ENCODE measurements at places on chromosomes 2 and 18.

- no peak for DNase-seq
These were observed 34.6 kb downstream of the PPP3R1 start for GRCh38 chr2:68217729-68218128.

- no peak for DNase-seq
These were observed 39.9 kb downstream of the DSEL start for GRCh38 chr18:67476585-67476984.

DNA sequence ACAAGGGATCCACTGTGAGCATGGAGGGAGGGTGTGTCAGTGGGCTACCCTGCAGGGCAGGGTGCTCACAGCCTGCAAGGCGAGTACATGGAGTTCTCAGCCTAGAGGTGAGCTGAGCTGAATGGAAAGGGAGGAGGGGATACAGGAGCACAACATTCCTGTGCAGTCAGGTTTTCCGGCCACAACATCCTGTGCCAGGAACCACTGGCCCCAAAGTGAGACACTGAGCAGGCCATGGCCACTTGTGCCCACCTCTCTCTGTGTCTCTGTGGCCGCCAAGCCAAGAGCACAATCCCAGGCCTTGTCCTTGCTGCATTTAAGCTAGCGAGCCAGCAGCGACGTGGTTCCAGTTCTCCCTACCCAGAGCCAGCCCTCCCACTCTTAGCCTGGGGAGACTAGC is 6.1 kb downstream of the DOK1 start:
- no peak for DNase-seq

- no peak for DNase-seq
These were observed 297.4 kb downstream of the TGIF1 start for GRCh38 chr18:3747176-3747973.

DNA sequence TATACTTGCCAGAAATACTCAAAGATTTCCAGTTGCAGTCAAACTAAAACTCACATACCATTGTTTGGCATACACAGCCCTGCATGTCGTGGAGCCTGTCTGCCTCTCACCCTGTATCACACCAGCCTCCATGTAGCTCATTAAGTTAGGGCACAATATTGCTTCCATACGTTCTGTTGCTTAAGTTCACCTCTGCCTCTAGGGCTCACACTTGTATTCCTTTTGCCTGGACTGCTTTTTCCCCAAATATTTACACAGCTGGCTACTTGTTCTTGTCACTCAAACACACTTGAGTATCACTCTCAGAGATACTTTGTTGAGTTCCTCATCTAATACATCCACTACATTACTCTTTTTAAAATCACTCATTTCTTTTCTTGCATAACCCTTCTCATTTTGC is 83.1 kb downstream of the PTH2R start:
- DNase-seq: no peak

GRCh38 chr2:355773-356172 is 67.9 kb upstream of the ALKAL2 start:
- DNase-seq: no peak

DNA sequence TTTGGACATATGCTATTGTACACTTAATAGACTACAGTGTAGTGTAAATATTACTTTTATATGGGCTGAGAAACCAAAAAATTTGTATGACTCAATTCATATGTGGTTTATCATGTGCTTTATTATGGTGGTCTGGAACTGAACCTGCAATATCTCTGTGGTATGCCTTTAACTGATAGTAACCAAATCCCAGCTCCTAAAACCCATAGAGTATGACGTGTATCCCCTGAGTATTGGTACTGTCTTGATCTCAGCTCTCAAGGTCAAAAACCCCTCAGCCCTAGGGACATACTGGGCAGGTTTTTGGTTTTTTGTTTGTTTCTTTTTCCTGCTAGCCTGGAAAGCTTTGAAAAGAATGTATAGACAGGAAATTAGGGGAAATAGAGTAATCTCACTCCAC is 42.2 kb upstream of the ARHGAP15 start:
- DNase-seq: no peak

DNA sequence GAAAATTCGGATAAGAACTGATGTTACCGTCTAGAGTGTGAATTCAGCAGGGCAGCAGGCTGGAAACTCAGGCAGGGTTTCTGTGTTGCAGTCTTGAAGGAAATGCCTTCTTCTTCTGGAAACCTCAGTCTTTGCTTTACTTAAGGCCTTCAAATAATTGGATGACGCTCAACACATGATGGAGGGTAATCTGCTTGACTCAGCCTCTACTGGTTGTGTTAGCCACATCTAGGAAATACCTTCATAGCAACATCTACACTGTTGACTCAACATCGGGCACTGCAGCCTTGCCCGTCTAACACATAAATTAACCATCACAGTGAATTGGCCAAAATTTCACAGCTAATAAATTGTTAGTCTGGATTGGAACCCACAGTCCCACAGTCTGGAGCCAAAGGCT is 37.2 kb downstream of the YPEL5 start:
- DNase-seq: no peak

- DNase-seq: no peak
These were observed 9.4 kb upstream of the RAPGEF4 start for GRCh38 chr2:172726172-172726735.

DNA sequence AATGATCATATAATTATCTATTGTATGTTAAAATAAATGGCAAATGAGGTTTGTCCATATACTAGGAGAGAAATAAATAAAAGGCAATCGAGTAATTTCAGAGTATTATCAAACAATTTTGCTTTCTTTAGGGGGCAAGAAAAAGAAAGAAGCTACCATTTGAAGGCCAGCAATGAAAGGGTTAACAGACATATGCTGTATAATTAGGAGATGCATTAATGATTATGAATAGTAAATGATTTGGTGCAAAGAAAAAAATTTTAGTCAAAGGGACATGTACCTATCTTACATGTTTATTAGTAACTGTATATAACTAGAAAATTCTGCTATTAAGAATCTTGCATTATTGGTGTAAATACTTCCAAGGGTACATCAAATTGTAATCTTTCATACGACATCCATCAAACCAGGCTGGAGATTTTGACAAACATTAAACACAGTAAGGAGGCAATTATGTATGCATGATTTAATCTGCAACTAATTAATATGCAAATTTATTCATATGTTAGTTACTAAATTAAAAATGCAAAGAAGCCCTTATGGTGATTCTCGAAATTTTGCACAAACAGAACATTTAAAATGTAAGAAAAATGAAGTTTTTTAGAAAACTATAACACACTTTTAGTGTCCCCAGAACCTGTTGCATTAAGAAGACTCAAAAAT is 251.4 kb downstream of the TCF4 start:
- no peak for DNase-seq

DNA sequence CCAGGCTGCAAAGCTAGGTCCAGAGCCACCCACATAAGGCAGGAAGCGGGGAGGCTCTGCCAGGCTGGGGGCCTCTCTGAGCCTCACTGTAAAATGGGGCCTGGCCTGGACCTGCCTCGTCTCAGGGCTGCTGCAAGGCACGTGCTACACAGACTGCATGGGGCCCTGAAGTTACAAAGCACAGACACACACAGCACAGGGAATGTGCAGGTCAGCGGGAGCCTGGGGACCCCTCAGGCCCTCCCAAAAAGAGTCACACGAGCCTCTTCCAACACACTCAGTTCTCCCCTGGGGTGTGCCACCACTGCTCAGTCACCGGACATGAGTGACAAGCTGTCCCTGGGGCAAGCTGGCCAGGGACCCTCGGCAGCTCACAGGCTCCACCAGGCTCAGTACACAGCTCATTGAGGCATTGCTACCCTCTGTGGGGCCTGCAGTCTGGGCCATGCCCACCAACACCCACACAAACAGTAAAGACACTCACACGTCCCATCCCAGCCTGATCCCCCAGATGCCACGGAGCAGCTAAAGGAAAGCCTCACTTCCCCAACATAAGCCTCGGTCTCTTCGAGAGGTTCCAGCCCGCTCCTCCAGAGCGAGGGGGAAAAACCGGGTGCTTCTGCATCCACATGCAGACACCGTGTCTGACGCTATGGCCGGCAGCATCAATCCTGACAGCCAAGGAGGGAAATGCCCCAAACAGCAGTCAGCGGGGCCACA is 33.7 kb downstream of the BOK start:
- DNase-seq: no peak
